ENCODE measurements at places on chromosomes 3 and 15.

DNA sequence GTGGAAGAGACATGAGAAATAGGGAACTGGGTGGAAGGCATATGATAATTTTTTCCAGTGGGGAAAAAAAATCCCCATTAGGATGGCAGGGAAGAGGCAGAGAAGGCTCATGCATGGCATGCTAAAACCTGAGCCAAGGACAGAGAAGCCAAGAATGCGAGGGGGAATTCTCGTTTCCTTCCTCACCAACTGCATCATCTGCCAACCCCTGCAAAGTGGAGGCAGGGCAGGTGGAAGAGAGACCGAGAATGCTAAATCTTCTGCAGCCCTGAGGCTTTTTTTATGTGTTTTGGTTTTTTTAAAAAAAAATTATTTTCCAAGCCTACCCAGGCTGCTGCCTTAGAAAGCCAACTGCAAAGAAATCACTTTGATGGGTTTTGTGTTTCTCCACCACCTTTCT, 54.3 kb upstream of the CCDC174 start:
- DNase-seq, result no peak

GRCh38 chr3:152470095-152470494, 201.4 kb downstream of the MBNL1 start:
- no peak for DNase-seq

- no peak for DNase-seq
Observed at GRCh38 chr3:124442463-124442862, 287.8 kb upstream of the UMPS start.

- no peak for DNase-seq
Observed at GRCh38 chr3:150069154-150069527, 98.4 kb upstream of the PFN2 start.

DNA sequence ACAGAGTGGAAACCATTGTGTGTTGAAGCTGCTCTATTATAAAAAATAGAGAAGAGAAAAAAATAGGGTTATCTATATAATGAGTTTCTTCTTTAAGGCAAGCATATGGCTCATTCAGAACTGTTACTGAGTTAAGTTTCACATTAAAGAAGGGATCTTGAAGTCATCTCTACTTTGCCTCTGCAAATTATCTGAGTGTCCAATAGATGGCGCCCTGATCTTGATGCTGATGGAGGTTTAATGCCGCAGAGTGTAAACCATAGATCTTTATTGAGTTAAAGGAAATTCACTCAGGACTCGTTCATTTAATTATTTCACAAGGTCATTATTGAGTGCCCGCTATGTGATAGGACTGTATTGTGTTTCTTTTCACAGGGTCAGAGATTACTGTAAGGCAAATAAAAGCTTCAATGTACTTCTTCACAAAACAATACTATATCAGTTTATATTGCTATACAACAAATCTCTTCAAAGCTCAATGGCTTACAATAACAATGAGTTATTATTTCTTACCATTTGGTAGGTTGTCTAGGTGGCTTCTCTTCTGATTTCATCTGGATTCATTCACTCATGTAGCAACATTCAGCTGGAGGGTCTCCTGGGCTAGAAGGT, 171.4 kb downstream of the NSUN3 start:
- DNase-seq, result no peak

- DNase-seq, result no peak
Observed at GRCh38 chr15:70220490-70221096, 122.9 kb upstream of the TLE3 start.

GRCh38 chr15:29241207-29241606, 28.4 kb downstream of the NSMCE3 start:
- DNase-seq, result no peak

- DNase-seq, result no peak
Observed at GRCh38 chr3:53236112-53236841, 19.5 kb downstream of the TKT start.

DNA sequence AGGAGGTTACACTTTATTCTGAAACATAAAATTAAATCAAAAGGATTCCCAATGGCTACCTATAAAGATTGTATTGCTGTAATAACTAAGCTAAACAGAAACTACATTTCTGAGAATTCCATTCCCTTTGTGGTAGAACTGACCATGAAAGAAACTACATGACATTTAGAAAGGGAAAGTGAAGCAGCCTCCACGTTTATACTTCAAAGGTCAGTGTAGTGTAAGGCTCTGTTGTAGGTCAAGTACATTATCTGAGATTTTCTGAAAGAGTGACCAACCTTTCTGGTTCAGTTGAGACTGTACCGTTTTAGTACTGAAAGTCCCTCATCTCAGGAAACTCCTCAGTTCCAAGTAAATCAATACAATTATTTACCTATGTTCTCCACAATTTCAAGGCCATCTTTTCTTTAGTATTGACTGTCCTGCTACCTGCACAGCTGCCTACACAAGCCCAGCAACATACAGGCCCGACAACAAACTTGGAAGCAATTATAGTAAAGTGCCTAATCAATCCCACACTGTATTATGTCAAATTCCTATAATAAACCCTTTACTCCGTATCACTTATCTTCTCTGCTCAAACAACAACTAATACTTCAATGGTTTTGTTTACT, 343.0 kb downstream of the PLOD2 start:
- DNase-seq, result no peak

DNA sequence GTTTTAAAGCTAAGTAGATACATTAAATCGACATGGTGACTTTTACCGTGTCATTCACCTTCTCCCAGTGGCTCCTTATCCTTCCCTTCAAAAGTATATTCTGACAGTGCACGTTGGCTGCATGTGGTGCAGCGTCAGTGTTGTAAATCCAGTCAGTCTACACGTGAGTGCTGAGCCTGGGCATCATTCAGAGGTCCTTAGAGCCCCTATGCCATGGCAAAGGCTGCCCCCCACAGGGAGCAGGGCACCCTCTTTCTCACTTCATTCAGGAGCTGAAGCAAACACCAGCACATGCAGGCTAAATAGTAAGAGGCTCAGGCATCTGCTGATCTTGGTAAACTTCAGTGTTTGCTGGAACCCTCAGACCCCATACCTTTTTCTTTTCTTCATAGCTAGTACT, 43.3 kb downstream of the RASGRP1 start:
- no peak for DNase-seq

DNA sequence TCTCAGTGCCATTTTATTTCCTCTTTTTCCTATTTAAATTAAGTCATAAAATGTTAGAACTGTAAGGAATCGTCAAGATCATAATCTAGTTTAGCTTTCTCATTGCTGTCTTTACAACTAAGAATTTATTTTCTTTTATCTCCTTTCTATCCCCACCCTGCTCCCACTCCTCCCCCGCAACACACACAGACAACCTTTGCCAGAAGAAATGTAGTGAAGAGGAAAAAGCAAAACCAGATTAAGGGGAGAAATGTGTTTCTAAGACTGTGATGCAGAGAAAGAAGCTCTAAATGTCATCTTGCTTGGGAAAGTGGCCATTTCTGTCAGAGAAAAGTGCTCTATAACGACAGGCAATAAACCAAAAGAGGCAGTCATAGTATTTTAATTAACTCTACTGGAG, 78.3 kb upstream of the MLF1 start:
- DNase-seq, result no peak

DNA sequence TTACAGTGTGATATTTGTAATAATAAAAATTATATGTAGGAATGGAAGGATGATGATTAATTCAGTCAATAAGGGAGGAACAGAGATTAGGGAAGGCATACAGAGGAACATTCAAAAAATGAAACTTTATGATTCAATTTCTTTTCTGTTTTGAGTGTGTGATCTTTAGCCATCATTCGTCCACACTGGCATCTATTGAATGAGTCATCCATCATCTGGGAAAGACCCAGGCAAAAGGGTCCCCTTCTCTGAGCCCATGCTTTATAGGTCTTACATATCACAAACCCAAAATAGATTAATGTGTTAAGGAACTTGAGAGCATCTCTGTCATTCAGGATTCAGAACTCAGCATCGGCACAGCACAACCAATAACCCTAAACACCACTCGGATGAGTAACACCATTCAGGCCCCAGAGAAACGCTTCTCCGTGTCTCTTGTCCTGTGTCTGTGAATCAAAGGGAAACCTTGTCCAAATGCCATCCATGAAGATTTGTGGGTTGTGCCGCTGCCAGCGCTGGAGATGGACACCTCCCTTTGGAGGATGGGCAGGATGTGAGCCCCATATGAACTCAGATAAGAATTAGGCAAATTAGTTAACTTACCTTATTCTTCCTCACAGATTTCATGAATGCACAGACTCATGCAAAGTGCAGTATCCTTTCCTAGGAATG, 21.7 kb upstream of the TPM1 start:
- no peak for DNase-seq

GRCh38 chr3:44185396-44185915, 56.2 kb upstream of the TOPAZ1 start:
- DNase-seq, result no peak

DNA sequence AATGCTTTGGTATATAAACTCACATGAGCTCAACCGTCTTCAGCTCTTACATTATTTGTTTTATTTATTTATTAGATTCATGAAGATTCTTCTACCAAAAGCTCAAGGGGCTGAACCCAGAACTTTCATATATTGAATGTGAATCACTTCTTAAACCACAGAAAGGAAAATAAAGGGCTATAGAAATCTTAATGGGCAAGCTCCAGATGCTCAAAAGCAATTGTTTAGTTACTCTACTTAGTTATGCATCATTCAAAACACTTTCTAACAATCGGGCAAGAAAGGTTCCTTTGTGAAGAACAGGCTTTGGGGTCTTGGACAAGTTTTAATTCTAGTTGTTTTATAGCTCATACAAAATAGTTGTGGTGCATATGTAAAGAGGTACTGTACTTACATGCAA, 380.2 kb downstream of the TIGIT start:
- no peak for DNase-seq

DNA sequence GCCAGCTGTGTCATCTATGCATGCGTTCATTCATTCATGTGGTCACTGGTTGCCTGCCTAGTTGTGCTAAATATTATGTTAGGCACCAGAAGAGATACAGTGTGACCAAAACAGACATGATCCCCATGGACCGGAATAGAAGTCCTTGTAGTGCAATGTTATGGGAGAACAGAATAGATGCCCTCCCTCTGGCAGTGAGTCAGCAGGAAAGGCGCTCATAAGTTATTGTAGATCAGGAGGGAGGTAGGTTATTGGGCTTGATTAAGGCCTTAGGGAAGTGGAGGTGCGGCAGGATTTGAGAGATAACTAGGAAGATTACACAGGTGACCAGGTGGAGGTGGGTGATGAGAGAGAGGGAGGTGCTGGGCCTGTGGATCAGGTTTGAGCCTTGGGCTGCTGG, 5.2 kb downstream of the MCTP2 start:
- DNase-seq, result no peak

DNA sequence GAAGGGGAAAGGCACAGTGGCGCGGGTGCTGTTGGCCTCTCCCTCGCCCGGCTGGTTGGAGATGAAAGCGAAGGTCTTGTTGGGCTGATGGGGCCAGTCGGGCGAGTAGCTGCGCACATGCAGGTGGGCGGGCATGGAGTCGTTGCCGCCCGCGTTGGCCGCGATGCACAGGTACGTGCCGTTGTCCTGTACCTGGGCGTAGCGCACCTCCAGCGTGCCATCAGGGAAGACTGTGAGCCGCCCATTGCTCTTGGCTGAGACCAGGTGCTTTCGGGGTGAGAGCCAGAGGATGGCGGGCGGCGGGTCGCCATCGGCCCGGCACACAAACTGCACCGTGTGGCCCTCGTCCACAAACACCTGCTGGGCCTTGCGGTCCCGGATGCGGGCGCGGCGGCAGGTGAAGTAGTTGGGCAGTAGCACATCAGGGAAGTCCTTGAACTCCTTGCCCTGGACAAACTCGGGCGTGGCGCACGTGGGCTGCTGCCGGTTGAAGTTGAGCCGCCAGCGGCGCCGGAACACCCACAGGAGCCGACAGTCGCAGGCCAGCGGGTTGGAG, 18.4 kb downstream of the LINGO1 start:
- no peak for DNase-seq

DNA sequence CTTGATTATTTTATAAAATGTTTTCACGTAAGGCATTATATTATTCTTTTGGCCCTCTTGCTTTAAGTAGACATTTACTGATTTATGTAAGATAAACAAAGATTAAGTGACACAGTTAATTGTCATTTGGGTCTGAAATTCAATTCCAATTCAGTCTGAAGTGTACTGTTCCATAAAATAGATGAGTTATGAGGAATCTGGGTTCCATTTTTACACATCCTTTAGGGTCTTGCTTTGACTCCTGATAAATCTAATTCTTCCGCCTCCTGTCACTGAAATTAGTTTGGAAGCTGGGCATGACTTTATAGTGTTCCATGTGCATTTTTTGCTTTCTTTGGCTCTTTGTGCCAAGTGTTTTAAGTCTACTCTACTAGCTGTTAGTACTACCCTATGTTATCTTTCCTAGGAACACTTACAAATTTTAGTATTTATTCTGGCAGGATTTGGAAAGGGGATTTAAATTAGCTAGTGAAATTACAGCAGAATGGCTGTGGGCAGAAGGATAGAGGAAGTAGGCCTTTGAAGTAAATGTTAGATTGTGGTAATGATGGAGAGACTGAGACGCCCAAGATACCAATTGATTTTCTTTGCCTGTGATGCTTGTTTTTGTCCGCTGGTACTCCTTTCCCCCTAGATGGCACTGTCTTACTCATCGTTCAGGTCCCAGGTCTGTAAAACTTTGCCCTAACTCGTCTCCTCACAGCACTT, 14.3 kb downstream of the ARL8B start:
- peak; percentile 18 for DNase-seq

All from KG1 (cell line).